Hepatocyte (in vitro differentiated cells): ENCODE measurements at places on chromosomes 4 and X.

DNA sequence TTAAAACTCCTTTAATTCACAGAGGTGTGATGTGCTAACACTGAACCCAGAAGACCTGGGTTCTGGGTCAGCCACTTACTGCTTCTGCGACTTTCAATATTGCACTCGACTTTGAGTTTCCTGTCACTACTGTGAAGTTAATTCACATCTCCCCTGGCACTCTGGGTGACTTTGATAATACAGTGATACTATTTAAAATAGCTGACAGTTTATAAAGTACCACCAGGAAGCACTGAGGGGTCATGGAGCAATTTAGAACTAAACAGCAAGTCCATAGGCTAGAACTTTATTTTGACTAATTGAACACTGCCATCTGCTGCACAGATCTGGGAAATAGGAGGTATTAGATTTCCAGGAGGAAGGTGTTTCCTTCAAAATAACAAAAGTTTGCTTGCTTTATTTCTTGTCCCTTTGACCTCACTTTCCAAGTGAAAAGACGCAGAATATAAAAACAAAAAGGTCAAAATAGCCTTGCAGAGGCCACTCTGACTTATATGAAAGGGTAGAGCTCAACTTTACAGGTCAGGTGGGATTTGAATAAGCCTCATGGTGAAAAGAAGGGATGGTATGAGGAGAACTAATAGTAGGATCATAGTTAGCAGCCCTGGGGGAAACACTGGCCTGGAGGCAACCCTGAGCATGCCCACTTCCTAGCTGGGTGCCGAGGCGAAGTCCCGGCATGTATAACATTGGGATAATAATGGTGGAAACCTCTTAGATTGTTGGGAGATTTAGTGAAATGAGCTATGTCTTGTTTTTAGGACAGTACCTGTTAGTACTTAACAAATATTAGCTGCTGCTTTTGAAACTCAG is 53.4 kb downstream of the ZNF518B start:
- peak; percentile 43 for DNase-seq

DNA sequence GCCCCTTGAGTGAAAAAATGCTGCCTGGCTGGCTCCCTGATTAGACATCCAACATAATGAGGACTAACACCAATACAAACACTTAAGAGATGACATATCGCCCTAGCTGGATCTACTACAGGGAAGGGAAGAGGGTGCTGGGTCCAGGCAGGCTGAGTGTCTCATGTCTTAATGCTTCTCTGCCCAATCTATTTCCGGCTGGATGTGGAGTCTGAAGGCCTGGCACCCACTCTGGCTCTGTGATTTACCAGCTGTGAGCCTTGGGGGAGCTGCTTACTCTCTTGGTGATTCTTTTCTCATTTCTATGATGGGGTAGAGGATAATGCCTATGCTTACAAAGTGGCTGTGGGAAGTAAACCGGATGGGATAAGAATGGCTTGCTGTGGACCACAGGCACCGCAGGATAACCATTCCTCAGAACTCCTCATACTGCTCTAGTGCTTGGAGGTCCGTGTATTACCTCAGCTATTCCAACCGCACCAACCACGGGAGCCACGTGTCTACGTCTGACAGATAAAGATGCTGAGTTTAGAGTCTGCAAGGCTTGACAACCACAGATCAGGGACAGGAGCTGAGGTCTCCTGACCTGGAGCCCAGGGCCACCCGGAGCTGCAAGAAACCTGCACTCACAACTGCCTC is 161.7 kb downstream of the AFAP1 start:
- DNase-seq: no peak

- no peak for DNase-seq
Measured at GRCh38 chr4:15402146-15402545, 25.7 kb upstream of the C1QTNF7 start.

DNA sequence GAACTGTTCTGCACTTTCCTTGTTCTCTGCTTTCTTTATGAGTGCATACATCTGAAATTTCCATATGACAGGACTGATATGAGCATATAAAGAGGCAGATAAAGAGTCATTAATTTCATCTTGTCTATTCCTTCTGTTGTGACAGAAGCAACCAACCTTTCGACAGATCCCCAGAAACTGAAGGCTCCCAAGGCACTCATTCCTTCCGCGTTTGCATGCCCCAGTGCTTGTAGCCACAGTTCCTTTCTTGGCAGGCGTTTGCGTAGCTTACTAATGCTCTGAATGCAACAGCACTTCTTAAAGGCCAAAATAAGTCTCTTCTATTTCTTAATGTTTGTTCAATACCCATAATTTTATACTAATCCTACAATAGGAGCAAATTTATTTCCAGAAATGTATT is 94.0 kb upstream of the TBL1X start:
- no peak for DNase-seq

DNA sequence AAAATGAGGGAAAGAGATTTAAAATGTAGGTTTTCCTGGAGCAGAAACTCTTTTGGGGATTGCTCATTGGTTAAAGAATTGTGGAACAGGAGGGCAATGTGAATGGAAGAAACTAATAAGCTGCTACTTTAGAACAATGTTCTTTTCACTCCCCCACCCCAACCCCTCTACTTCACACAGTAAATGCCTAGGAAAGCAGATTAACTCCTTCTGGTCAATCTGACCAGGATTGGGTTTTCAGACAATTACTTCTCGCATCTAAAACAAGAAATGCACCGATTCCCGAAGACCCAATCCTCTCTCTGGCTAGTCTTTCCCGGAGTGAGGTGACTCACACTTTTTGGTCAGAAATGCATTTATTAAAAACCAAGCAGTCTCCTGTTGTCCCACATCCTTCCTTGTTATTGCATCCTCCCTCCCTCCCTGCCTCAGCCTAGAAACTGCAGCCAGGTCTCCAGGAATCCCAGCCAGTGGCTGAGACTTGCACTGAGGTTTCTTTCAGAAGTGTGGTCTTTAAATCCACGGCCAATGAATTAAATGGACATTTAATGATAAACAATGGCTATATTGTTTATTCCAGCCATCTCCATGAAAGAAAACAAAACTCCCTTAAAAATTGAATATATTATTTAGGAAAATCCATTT is 21.4 kb downstream of the MFAP3L start:
- DNase-seq: no peak

GRCh38 chr4:39044364-39044955 is 12.3 kb upstream of the TMEM156 start:
- DNase-seq: peak; percentile 95

- DNase-seq: no peak
Measured at GRCh38 chr4:32929796-32930699, 2209.9 kb downstream of the PCDH7 start.

DNA sequence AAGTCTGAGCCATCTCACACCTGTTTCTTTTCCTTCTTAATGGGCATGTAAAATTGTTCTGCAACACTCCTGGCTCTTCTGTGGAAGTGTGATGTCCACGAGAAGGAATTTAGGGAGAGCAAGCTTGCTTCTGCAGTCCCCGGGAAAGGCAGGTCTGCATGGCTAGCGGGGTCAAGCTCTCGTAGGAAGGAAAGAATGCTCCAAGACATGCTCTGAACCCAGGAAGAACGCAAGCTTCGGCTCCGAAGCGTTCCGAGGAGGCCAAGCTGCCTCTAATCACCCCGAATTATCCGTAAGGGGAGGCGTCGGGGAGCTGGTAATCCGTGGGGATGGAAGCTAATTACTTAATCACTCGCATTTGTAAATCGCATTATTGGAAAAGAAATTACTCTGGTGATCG is 177.7 kb downstream of the CRLF2 start:
- no peak for DNase-seq

GRCh38 chr4:162699629-162700028 is 467.1 kb downstream of the NAF1 start:
- DNase-seq: no peak

GRCh38 chr4:156954587-156954986 is 17.0 kb downstream of the PDGFC start:
- no peak for DNase-seq

DNA sequence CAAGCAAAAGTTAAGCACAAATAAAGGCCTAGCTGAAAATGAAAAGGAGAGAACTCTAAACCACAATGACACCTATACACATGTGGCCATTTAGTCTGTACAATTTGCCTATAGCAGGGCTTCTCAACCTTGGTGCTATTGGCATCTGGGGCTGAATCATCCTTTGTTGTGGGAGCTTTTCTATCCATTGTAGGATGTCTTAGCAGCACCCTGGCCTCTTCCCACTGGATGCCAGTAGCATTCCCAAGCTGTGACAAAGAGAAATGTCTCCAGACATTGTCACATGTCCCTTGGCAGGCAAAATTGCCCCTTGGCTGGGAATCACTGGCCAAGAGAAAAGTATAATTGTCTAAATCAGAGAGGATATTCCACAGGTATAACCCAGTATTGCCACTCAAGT is 13.5 kb upstream of the PRPS2 start:
- DNase-seq: no peak

- no peak for DNase-seq
Measured at GRCh38 chrX:24243188-24243587, 70.7 kb downstream of the SUPT20HL2 start.

DNA sequence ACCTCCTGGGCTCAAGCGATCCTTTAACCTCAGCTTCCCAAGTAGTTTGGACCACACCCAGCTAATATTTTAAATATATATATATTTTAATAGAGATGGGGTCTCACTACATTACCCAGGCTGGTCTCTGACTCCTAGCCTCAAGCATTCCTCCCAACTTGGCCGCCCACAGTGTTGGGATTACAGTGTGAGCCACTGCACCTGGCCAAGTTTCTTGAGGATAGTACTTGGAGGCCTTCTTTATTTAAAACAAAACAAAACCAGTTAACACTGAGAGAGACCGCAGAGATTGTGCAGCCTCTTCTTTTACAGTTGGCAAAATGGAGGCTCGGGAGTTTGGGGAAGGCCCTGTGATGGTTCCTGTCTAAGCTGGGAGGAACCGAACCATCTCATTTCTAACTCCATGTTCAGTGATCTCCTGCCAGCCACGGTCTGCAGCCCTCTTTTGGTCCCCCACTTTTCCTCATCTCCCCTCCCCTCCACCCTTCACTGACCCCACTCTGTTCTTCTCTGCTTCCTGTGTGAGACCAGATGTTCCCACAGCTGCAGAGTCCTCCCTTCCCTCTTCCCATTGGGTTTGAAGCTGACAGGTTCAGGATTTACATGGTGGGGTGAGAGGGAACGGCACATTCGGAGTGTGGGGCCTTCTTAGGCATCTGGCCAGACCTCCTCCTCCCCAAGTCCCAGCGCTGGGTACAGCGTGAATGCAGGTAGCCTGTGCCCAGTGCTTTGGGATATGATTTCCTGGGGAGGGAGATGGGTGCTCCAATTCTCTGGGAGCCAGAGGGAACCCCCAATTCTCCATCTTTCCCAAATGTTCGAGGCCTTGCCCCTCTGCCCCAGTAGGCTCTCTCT is 1.4 kb upstream of the SORCS2 start:
- DNase-seq: no peak

GRCh38 chr4:176187624-176188023 is 7.8 kb downstream of the SPATA4 start:
- DNase-seq: peak; percentile 30

- DNase-seq: peak; percentile 23
Measured at GRCh38 chr4:77342170-77342810, 185.3 kb downstream of the CCNG2 start.

- no peak for DNase-seq
Measured at GRCh38 chr4:17126321-17126966, 228.0 kb upstream of the LDB2 start.

DNA sequence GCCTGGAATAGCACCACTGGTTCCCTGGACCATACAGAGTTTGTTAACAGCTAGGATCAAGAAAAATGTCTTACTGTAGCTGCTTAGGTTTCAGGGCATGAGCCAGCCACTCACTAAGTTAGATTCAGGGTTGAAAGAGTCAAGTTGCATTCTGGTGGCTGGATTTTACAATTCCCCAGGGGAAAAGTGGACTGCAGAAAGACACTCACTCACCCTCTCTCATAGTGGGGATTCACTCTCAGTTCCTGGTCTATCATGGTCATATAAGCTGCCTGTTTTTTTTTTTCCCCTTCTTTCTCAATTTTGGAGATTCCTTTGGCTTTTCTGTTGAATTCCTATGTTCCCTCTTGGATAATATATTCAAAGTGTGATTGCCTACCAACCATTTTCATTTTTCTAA is 744.2 kb upstream of the GRIA3 start:
- no peak for DNase-seq

GRCh38 chr4:6703786-6704185 is 5.9 kb downstream of the MRFAP1L1 start:
- DNase-seq: no peak

GRCh38 chrX:18390941-18391538 is 34.4 kb upstream of the CDKL5 start:
- peak; percentile 84 for DNase-seq

DNA sequence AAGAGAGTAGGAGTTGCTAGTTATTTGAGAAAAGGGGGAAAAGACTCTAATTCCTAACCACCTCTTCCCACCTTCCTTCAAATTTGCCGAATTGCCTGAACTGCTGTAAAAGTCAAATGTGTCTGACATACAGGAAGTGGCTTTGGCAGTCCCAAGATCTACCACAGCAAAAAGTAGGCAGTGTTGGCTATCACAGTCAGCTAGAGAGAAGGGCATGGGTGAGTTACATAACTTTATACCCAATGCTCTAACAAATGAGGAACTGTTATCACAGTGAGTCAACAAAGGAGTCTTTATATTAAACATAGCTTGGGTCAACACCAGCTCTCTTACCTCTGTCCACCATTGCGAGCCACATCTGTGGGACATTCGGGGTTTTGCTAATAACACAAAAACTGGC is 2.4 kb upstream of the MBNL3 start:
- DNase-seq: peak; percentile 19

DNA sequence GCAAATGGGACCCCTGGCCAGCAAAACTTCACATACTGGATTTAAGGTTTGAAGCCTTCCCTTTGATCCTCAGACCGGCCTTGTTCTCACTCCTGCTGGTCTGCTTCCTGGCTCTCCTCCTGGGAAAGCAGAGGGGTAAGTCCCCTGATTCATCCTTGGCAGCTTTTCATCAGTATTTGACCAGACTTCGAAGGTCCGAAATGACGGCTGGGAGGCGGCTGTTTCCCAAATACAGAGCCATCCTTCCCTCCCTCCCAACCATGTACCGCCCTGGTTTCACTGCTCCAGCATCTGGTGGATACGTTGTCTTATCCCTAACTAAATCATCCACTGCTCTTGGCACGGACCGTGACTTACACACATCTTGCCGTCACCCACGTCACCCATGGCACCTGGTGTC is 265.5 kb downstream of the BCOR start:
- DNase-seq: no peak

GRCh38 chr4:8901335-8901734 is 29.7 kb upstream of the HMX1 start:
- no peak for DNase-seq

DNA sequence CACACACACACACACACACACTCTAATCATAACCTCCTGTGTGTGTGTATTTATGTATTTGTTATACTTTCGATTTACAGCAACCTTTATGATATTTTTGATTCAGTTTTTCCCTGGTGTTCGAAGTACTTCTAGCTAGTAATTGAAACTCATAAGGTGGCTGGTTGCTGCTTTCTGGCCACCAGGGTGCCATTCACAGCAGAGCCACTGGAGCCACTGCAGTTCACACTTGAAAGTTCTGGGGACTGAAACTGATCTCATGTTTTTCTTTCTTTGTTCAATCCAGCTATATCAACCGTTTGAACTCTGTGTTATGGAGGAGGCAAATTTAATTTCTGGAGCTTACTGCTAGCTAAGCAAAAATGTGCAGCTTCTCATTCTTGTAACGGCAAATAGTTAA is 419.4 kb downstream of the ADGRL3 start:
- DNase-seq: no peak
